ENCODE measurements at places on chromosomes 6 and 20.

DNA sequence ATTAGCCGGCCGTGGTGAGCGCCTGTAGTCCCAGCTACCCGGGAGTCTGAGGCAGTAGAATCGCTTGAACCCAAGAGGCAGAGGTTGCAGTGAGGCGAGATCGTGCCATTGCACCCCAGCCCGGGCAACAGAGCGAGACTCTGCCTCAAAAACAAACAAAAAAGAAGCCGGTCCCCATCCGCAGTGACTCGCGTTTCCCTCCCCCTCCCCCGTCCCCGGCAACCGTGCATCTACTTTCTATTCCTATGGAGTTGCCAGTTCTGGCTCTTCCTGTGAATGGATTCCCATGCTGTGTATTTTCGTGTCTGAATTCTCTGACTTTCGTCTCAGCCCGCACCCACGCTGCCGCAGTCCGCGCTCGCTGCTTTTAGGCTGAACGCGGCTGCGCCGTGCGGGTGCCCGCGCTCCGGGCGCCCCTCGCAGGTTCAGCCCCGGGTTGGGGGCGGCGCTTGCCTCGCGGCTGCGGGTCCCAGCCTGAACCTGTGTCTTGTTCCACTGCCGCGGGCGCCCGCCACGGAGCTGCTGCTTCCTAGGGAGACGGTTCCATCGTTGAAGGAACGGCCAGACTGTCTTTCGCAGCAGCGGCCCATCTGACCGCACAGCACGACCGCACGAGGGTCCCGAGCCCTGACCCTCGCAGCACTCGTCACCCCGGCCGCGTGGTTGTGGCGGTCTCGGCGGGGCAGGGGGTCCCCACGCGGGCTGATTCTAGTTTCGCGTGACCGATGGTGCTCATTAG is 1.1 kb upstream of the MRGBP start:
- no peak for DNase-seq

DNA sequence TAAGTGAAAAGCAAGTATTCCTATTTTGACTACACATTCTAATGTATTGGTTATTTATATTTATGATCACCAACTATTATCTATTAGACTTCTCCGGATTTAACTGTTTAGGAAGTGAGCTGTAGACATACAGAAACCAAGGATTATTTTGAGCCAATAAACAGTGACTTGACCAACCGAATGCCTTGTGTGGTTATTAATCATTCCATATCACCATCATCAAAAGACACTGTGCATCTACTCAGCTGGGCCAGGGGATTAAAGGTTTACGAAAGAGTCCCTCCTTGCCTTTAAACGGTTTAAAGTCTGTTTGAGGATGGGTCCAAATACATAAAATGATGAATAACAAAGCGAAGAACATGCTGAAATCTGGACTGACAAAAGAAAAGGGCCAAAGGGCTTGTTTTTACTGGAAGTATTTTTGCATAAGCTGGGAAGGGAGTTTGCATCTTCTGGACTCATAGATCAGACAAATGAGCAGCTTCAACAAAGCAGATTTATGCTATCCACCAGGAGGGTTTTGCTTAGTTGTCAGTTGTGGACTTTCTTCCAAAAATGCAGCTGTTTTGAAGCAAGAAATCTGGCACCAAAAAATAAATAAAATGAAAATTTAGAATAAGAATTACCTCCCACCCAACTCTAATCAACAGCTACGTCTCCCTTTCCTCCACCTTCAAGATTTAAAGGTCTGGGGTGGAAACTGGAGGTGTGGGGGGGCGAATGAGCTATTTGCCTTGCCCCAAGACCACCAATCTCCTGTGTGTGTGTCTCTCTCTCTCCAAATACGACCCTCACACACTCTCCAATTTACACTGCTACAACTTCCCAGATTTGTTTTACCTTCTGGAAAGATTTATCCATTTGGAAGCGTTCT is 33.6 kb upstream of the ID4 start:
- no peak for DNase-seq

- DNase-seq = no peak
Measured at GRCh38 chr6:83429857-83430610, 817 bp downstream of the ME1 start.

GRCh38 chr6:4675121-4675520 is 101.1 kb upstream of the CDYL start:
- no peak for DNase-seq

DNA sequence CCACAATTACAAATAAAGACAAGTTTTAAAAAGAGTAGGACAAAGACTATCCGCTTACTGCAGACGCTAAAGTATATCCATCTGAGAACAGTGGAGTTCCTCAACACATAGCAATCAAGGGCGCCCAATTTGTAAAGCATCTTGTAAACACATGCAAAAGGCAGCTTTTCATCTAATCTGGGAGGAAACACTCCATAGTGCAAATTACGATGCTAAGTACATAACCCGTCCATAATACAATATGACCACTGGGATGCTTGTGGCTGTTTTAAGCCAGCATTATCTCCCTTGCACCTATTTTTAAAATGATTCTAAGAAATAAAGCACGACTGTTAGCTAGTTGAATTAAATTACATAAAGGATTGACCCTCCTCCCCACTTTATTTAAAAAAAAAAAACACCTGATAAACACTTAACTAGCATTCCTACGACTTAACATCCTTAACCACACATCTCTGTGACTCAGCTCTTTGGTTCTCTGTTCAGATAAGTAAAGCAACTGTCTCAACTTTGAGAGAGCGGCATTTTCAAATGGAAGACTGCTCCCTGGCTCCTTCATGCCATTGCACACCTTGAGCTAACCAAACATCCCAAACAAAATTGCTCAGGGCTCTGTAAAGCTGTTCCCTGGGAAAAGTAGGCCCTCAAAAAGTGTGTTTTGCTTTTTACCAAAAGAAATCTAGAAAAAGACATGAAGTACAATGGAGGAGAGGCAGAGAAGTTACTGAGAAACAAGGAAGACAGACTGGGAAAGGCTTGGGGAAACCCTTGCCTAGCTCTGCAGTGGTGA is 14.2 kb downstream of the SLC22A23 start:
- DNase-seq = no peak

- DNase-seq = no peak
Measured at GRCh38 chr6:95553880-95554279, 23.5 kb upstream of the MANEA start.

GRCh38 chr6:28727559-28728211 is 196.1 kb downstream of the TRIM27 start:
- DNase-seq = no peak

DNA sequence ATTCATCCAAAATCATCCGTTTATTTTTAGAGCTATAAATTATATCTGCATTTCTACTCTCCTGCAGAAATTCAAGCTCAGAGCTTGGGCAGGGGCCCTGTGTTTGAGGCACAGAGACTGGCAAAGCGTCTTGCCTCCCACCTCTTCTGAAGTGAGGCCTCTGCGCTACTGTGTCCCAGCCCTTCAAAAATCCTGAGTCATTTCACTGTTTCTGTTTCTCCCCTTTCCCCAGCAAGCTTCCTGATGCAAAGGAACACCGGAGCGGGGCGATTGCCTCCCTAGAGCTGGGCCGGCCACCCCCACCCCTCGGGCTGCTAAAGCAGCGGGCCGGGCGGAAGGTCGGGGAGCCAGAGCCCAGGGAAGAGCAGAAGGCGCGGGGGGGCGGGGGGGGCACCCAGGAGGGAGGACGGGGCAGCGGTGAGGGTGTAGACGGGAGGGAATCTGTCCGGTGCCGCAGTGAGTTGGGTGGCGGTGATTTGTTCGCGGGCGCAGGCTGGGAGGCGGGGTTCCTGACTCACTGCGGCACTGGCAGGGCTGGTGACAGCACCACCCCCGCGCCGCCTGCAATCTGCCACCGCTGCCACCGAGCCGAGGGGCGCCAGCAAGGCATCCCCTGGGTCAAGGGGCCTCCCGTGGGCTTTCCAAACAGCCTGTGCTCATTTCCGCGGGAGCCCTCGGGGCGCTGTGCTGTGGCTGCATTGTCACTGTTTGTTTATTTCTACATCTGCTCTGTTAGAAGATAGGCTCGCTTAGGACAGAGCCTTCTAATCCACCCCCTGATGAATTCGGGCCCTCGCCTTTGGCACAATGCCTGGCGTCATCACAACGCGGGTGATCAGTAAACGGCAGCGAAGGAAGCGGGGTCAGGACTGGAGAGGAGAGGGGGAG is 46.5 kb upstream of the SNAP25 start:
- DNase-seq = peak; percentile 25

- no peak for DNase-seq
Measured at GRCh38 chr6:111952274-111952673, 79.0 kb upstream of the FYN start.

Measured in NCI-H2107 (cell line).